Right lobe of liver (tissue), 6 donors: ENCODE measurements at places on chromosomes 6 and 20. TPM values are rescaled to one million over a fixed set of nuclear protein-coding genes. Genes with fewer than 3 reads are reported as not detected.

DNA sequence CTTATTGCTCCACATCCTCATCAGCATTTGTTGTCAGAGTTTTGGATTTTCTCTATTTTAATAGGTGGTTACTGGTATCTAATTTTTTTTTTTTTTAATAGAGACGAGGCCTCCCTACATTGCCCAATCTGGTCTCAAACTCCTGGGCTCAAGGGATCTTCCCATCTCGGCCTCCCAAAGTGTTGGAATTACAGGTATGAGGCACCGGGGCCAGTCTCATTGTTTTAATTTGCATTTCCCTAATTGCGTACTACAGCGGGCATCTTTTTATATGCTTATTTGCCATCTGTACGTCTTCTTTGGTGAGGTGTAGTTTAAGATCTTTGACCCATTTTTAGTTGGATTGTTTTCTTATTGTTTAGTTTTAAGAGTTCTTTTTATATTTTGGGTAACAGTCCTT lies 210.4 kb upstream of the SULF2 start:
- no peak for DNase-seq

DNA sequence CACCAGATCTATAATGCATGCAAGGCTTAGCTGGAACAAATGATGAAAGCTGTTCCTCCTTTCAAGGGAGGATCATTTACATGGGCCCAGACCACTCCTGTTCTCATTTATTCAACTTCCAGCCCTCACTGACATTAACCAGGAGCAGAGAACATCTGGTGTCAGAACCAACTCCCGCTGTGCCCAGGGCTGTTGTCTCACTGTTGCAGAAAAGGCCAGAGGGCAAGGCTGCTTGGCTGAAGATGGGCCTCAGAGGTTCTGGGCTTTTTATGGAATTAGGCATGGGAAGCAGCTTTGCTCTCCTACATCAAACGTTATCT lies 164.2 kb downstream of the GMPR start:
- DNase-seq: no peak

MEP1A gene
- 0.18 TPM for total RNA-seq

GRCh38 chr20:46359233-46359751 lies 47.1 kb downstream of the ELMO2 start:
- no peak for DNase-seq

GRCh38 chr6:72689107-72689954 lies 67.5 kb downstream of the KCNQ5 start:
- DNase-seq: no peak

AKAP12 gene
- 2.1 TPM for total RNA-seq

GRCh38 chr6:47836046-47836445 lies 54.2 kb downstream of the OPN5 start:
- no peak for DNase-seq

GRCh38 chr20:12659942-12660341 lies 348.8 kb upstream of the SPTLC3 start:
- DNase-seq: no peak

DNA sequence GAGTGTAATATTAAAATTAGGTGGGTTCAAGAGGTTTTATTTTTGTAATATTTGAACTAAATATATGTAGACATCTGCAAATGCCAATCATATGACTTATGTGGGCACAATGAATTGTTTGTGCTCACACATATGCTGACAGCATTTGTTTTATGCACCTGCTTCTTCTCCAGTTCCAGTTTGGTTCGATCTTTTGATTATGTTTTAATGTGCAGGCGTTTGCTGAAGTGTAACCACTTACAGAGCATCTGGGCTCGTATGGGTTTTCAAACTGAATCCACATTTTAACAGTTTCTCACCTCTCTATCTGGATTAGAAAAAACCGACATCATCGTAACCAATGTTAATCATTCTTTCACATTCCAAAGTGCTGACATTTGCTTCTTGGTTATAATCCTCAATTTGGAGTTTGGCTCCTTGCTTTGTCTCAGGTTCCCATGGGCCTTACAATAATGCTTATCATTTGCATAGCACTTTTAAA lies 129.1 kb upstream of the SPACA1 start:
- DNase-seq: no peak

GRCh38 chr6:140816681-140817080 lies 1316.0 kb upstream of the GJE1 start:
- DNase-seq: no peak

NT5E gene
- total RNA-seq: 25.5 TPM

DNA sequence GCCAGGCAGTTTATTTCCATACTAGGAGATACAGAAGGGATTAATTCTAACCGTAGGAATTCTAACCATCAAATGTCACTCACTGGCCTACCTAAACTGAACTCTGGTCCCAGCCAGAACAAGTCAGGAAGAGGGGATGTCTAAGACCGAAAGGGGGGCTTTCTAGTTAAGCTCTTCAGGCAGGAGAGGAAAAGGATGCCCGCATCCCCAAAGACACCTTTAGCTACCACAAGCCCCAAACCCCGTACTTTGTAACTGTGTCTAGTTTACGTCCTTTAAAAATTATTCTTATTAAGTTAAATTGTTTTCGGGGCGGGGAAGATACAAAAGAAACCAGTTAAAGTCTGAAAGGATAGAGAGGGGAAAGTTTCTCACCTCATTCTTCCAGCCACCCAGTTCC lies 1.2 kb upstream of the ZNF76 start:
- DNase-seq: no peak

DNA sequence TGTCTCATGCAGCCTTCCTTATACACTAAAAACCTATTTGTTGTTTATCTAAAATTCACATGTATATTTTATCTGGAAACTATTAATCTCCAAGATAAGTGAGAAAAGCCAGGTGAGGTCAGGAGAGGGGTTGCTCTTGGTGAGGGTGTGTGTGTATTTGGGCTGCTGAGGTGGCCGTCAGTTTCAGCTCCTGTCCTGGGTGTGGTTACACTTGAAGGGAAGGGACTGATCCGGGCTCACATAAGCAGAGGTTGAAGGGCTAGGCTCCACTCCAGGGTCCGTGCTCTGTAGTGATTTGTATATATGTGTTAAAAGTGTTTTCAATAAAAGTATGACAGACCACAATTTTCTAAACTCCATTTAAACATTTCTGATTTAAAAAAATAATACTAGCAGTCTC lies 13.5 kb upstream of the SNAI1 start:
- DNase-seq: no peak

MEI4 gene
- 0.25 TPM for total RNA-seq

GRCh38 chr6:158867381-158868121 lies 48.4 kb upstream of the EZR start:
- no peak for DNase-seq

- no peak for DNase-seq
Measured at GRCh38 chr6:148440016-148440415, 97.4 kb downstream of the SASH1 start.

GRCh38 chr6:104459543-104459942 lies 400.2 kb downstream of the HACE1 start:
- no peak for DNase-seq

GRCh38 chr6:101722991-101723579 lies 329.6 kb downstream of the GRIK2 start:
- no peak for DNase-seq

SIRPB1 gene
- 4.1 TPM for total RNA-seq

DNA sequence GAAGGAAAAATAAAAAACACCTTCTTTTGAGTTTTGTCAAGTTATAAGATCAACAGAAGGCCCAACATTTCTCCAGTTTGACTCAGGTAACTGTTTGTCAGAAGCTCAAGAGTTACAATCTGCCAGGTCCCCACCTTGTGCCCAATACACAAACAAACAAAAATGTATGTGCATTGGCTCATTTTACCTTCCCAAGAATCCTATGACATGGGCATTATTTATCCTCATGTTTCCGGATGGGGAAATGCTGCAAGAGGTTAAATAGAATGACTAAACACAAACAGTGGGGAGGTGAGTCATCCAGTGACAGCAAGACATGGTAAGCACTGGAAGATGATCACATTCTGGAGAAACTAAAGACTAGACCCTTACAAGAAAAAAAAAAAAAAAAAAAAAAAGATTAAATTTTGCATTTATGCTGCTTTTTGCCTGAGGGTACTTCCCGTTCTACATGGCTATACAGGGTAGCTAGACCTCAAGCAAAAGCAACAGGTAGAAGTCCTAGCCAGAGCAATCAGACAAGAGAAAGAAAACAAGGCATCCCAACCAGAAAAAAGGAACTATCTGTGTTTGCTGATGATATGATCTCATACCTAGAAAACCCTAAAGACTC lies 23.6 kb upstream of the ANKRD60 start:
- DNase-seq: no peak

RSPH9 gene
- not detected for total RNA-seq

DNA sequence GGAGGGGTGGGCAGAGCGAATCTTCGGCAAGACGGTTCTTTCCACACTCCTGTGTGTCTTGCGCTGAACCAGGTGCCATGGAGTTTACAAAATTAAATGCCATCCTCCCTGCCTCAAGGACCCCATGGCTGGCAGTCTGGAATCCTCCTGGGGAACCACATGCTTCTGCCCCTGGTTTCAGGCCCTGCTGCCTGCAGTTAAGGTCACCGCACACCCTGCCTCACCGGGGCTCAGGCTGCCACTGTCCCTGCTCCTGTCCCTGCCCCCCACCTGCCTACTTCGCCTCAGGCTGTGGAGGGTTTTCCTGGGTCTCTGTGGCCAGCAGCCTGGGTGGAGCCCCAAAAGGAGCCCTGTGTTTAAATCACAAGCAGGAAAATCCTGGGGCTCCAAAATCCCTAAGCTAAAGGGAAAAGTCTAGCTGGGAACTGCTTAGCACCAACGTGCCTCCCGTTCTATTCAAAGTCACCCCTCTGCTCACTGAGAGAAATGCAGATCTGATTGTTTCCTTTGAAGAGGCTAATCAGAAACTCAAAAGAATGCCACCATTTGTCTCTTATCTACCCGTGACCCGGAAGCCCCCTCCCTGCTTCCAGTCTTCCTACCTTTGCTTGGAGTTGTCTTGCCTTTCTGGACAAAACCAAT lies 10.6 kb upstream of the TTLL2 start:
- no peak for DNase-seq

DNA sequence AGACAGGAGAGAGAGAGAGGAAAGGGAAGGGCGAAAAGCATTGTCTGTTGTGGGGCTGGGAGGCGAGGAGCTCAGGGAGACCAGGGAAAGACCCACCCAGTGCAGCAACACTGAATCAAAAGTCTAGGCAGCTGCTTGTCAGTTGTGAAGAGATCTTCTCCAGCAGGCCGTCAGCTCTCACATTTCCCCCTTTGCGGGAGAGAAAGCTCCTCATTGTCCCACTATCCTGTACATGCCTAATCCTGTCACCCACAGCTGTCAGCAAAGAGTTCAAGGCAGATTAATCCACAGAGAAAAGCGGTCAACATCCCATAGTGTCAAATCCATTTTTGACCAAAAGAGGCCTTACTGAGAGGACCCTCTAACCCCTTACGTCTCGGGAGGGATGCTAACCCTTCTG lies 27.3 kb downstream of the RNF182 start:
- DNase-seq: no peak

DNA sequence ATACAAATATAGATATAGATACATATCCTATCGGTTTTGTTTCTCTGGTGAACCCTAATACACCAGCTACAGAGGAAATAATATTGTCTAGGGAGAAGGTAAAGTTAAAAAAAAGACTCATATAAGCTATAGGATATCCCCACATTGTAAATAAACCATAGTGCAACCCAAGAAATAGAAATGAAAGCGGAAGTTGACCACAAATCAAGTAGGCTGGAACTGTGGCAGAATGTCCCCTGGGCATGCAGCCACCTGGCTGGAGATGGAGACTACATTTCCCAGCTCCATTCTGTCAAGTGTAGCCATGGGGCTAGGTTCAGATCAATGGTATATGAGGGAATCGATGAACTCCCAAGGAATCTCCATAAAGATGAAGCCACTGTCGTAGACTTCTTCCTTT lies 70.1 kb upstream of the RPS6KA2 start:
- DNase-seq: no peak

- no peak for DNase-seq
Measured at GRCh38 chr6:52725535-52726192, 37.6 kb downstream of the GSTA2 start.

EDEM2 gene
- 24.6 TPM for total RNA-seq

GRCh38 chr6:130069485-130069884 lies 51.1 kb downstream of the L3MBTL3 start:
- no peak for DNase-seq

- DNase-seq: no peak
Measured at GRCh38 chr6:27889628-27890444, 22.4 kb downstream of the OR2B2 start.

GRCh38 chr6:109069746-109070145 lies 24.9 kb downstream of the SESN1 start:
- no peak for DNase-seq

DNA sequence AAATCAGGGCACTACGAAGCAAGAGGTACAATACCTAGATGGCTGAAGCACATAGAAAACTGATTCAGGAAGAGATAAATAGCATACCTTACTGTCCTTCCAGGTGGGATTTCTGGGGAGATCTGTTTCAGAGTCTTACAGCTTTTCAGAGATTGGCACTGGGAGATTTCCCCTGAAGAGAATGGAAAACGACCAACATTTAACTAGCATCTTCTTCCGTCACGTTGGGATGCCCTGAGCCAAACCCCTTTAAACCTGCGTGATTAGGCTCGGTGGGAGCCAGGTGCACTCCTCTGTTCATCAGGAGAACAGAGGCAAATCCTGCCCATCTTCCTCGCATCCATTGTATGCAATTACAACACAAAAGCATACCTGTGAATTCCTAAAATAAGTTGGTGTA lies 614.5 kb downstream of the HDGFL1 start:
- no peak for DNase-seq

DNA sequence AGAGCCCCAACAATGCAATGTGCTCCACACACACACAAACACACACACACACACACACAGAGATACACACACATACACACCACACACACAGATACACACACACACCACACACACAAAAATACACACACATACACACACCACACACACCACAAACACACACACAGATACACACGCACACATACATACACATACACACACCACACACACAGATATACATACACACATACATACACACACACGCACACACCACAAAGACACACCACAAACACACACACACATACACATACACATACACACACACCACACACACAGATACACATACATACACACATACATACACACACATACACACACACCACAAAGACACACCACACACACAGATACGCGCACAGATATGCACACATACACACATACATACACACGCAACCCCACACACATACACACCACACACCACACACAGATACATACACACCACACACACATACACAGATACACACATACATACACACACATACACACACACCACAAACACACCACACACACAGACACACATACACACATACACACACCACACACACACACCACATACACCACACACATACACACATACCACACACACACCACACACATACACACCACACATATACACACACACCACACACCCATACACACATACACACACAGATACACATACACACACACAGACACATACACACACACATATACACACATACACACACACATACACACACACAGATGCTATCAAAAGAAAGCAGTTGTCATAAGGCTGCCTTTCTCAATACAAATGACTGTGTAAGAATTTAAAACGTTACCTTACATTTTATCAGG lies 128.0 kb downstream of the FOXC1 start:
- DNase-seq: no peak

TINAG gene
- not detected for total RNA-seq

KIAA0408 gene
- total RNA-seq: 0.06 TPM

CLVS2 gene
- total RNA-seq: 0.15 TPM

GRCh38 chr6:157535340-157536222 lies 154.6 kb downstream of the ZDHHC14 start:
- DNase-seq: no peak
